ENCODE measurements at places on chromosomes 11 and 22.

DNA sequence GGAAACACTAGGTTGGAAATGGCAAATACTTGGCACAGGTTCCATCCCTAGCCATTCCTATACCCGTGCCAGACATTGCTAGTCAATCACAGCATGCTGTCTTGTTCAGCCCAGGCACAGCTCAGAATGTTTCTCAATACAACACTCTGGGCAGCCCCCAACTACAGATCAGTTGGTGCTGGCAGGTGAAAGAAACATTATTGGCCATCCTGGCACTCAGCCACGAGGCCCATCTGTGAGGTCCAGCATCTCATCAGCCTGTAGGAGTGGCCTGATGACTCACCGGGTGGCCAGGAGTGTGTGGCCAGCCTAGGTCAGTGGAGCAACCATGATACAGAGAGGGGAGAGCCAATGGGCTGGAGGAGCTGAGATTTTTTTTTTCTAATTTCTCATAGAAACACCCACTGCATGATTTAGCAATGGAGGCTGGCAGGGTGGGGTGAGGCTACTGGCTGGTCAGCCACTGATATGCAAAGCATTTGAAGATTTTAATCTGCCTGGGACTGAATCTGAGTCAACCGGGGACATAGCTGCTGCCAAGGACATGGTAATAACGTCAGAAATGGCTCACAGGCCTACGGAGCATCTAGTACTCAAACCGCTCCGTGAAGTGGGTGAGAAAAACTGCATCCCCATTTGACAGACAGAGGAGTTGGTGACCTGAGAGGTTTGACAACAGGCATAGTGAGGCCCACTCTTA, 5.4 kb downstream of the MYO18B start:
- no peak for DNase-seq

GRCh38 chr22:43890901-43891331, 897 bp downstream of the PNPLA5 start:
- no peak for DNase-seq

- no peak for DNase-seq
These were observed 48.1 kb upstream of the SHISAL1 start for GRCh38 chr22:44360668-44361381.

GRCh38 chr11:96905663-96906062, 515.9 kb downstream of the JRKL start:
- DNase-seq, result no peak

DNA sequence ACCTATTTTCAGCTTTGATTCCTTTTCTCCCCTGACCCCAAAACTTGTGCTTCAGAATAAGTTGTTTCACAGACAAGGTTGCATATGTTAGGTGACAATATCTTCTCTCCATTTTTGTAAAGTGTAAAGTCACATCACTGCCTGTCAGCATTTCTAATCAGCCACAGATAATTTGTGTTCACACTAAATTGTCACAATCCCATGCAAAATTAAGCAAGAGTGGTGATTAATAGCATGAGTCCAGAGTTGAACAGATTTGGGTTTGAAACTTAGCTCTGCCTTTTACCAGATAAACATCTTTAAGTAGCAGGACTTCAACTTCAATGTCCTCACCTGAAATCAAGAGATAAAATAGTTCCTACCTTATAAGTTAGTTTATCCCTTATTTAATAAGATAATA, 80.1 kb downstream of the MICAL2 start:
- no peak for DNase-seq

DNA sequence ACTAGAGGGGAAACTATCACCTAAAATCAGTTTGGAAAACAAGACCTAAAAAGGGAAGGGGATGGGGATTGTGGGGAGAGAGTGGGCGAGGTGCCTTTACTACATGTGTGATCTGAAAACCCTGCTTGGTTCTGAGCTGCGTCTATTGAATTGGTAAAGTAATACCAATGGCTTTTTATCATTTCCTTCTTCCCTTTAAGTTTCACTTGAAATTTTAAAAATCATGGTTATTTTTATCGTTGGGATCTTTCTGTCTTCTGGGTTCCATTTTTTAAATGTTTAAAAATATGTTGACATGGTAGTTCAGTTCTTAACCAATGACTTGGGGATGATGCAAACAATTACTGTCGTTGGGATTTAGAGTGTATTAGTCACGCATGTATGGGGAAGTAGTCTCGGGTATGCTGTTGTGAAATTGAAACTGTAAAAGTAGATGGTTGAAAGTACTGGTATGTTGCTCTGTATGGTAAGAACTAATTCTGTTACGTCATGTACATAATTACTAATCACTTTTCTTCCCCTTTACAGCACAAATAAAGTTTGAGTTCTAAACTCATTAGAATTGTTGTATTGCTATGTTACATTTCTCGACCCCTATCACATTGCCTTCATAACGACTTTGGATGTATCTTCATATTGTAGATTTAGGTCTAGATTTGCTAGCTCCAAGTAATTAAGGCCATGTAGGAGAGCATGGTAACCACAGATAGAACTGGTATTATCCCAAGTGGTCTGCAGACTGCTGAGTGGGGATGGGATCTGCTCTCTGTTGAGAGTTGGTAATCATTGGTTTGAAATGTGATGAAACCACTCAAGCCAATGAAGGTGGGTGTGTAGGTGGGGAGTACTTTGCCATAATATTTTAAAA, 3.6 kb downstream of the NEAT1 start:
- no peak for DNase-seq

- no peak for DNase-seq
These were observed 14.2 kb upstream of the OR6A2 start for GRCh38 chr11:6813656-6814055.

DNA sequence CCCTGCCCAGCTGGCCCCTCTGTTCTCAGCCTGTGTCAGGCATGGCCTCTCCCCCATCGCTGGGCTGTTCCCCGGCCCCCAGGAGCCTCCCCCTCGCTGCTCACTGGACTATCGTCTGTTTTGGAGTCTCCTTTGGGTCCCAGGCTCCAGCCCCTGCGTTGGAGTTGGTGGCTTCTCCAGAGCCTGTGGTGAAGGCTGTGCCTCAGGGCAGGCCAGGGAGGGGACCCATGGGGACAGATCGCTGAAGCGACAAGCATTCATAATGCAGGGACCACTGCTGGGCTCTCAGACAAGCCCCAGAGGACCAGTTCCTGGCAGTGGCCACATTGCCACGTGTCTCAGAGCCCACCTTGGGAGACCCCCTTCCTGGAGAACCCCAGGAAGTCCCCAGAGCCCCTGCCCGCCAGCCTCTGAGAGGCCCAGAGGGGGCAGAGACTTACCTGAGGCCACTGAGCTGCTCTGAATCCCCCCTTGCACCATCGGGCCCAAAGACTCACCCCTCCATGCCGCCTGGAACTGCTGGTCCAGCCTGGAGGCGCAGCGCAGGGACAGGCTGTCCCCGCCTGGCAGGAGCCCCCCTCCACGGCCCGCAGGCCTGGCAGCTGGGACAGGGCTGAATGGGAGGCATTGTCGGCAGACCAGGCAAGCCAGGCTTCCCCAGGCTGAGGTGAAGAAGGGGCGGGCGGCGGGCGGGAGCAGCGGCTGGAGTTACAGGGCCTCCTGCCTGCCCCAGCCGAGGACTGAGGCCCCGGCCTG, at the start of gene CHADL:
CHADL (minus strand) TSS at position 555 of the 756 bp plus-strand sequence; CDS start at position 505, 50 bp downstream.
- DNase-seq, result no peak

DNA sequence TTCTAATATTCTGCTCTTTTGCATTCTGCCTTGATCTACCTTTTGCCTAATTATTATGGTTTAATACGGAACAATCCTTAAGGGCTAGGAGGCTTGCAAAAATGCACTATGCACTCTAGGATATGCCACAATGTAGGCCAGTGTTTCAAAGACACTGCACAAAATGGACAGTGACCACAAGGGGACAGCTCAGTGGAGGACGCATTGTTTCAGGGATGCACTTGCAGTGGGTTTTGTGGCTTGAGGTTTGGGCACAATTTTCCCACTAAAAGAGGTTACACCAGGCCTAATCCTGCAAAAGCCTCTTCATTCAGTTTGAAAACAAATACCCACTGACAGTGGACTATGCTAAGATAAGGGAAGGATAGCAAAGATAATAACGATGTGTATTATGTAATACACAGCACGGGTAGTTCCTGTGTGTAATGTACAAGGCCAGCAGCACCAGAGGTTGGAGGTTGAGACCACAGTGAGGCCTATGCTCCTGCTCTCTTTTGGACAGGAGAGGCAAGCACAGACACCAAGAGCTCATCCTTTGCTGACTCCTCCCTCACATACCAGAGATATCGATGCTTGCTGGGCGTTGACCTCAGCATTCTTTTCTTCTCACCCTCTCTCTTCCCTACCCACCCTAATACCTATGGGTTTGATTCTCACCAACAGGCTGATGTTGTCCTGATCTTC, 12.7 kb downstream of the MAP6 start:
- no peak for DNase-seq

- no peak for DNase-seq
These were observed 1.2 kb upstream of the FAR1 start for GRCh38 chr11:13667245-13667644.

- no peak for DNase-seq
These were observed at the start of gene PTGDR2 for GRCh38 chr11:60855726-60856633. TSS of gene PTGDR2 (minus strand) at chr11:60855950. CDS start at chr11:60853722, 2,228 bp downstream.

DNA sequence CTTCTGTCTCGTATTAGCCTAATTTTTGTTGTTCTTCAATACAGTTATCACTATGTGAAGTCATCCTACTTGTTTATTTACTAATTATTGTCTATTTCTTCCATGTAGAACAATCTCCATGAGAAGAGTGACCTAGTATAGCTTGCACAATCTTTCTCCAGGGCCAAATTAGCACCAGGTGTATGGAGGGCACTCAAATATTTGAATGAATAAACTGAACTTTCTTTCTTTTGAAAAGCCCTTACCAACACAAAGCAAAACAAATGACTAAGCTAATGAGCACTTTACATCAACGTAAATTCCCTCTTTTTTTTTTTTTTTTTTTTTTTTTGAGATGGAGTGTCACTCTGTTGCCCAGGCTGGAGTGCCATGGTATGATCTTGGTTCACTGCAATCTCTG, 34.2 kb downstream of the ABTB2 start:
- DNase-seq, result no peak

DNA sequence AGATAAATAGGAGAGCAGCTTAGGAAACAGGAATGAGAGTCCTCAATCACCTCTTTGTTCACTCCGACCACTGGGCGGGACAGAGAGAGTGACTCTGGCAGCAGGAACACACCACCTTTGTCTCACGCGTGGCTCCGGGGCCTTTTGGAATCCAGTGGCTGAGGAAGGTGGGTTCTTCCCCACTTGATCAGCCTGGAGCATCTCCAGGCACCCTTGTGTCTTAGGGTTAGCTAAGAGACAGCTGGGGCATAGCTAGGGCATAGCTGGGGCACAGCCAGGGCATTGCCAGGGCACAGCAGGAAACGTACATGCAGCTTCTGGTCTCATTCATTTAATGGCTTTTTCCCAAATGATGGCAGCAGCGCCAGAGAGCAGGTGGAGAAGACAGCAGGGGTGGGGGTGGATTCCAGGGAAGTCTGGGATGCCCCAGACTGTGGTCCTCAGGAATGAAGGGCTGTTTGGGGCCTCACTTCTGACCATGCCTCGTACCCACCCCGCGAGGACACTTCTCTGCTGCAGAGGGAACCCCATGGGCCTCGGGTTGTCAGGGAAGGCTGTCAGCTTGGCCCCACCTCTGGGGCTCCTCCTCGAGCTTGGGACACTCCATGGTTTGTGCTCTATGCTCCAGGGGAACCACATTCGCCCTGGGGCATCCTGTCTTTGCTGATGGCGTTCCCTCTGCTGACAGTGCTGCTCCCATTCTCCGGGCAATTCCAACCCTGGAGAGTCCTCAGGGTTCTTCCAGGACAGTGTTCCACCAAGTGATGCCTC, 30.4 kb upstream of the SHANK2 start:
- no peak for DNase-seq

All from stimulated activated CD4-positive, alpha-beta T cell treated with anti-CD3 and anti-CD28 coated beads, Interleukin-12 subunit alpha, Interleukin-12 subunit beta, amount 100 ng/mL, for 4 hours (primary cell).